GM23338 (cell line): ENCODE measurements at places on chromosomes 5 and 9.

- no peak for DNase-seq
Observed at GRCh38 chr5:19210886-19211285, 777.1 kb downstream of the CDH18 start.

GRCh38 chr5:171432076-171432475 lies 12.6 kb downstream of the FGF18 start:
- no peak for DNase-seq

DNA sequence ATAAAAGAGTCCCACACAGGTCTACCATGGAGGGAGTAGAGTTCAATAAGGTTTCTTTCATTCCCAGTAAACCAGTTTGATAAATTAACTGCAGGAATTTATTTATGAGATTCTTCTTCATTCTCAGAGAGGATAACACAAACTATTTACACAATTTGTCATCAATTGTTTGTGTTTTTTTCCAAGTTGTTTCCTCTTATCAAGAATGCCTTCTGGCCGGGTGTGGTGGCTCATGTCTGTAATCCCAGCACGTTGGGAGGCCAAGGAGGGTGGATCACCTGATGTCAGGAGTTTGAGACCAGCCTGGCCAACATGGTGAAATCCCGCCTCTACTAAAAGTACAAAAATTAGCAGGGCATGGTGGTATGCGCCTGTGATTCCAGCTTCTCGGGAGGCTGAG lies 216.7 kb downstream of the MLLT3 start:
- no peak for DNase-seq

- DNase-seq, result no peak
Observed at GRCh38 chr5:59789894-59790293, 103.6 kb downstream of the PDE4D start.

GRCh38 chr5:118882666-118883065 lies 105.7 kb downstream of the DTWD2 start:
- DNase-seq, result peak; percentile 32

- DNase-seq, result no peak
Observed at GRCh38 chr5:74424162-74424868, 216.2 kb downstream of the ENC1 start.

- DNase-seq, result no peak
Observed at GRCh38 chr9:112445196-112445595, 41.4 kb upstream of the KIAA1958 start.

- DNase-seq, result no peak
Observed at GRCh38 chr9:6149315-6149714, 66.3 kb upstream of the IL33 start.

GRCh38 chr5:126872561-126873354 lies 95.8 kb downstream of the LMNB1 start:
- no peak for DNase-seq

GRCh38 chr9:77725820-77726219 lies 77.7 kb upstream of the GNA14 start:
- no peak for DNase-seq

GRCh38 chr5:142810743-142811290 lies 40.6 kb downstream of the ARHGAP26 start:
- no peak for DNase-seq

DNA sequence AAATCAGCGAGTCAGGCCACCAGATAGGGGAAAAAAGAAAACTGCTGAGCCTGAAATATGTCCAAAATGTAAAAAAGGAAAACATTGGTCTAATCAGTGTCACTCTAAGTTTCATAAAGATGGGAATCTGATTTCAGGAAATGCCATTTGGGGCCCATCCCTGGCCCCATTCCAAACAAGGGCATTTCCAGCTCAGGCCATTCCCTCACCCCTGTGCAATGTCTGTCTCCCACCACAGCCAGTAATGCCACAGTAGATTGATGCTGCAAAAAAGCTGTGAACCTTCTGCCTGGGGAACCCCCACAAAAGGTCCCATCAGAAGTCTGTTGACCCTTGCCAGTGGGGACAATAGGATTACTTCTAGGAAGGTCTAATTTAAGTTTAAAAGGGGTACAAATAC lies 199.6 kb downstream of the YTHDC2 start:
- no peak for DNase-seq

DNA sequence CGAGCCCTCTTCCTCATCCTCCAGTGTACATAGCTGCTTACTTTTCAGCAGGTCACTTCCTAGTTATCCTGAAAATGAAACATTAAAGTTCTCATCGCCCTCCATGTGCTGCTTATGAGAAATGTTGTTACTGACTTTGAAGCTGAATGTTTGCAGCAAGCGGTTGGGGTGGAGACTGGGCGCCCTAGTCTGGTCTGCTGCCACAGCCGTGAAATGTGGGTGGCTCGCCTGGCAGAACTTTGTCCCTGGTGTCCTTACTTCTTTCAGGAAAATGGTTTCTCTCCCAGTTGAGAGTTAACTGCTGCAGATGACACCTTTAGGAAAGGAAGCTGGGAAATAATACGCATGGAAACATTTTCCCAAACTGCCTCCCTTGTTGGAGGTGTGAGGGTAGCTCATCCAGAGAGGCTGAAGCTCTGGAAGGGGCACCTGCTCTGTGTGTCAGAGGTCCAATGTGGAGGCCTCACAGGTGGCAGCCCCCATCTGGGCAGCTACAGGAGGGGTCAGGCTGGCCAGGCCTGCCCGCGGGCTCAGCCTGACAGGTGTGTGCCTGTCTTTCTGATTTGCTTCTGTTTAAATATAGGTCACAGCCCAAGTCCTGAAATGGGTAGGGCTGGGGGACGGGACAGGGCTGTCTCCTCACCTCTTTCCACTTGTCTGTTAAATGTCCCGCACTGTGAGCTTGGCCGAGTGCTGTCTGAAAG lies 24.0 kb downstream of the TRAF2 start:
- DNase-seq, result no peak

DNA sequence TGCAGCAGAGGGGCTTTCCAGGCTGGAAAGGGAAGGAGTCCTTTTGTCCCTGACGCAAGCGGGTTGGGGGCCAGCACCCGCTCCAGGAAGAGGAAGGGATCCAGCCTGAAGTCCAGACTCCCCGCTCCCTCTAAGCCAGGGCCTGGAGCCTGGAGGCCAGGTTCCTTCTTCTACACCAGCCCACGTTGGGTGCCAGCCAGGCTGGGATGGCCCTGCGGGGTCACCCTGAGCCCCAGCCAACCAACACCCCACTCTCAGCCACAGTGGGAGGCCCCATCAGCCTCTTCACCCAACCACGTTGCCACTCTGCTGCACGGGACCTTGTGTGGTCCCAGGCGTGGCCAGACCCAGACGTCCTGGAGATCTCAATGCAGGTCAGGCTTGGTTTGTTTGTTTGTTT lies 970 bp upstream of the FUT7 start:
- no peak for DNase-seq

- DNase-seq, result no peak
Observed at GRCh38 chr5:165328846-165329245, 1823.4 kb downstream of the MAT2B start.

- DNase-seq, result no peak
Observed at GRCh38 chr5:50672663-50673062, 6.2 kb downstream of the PARP8 start.

DNA sequence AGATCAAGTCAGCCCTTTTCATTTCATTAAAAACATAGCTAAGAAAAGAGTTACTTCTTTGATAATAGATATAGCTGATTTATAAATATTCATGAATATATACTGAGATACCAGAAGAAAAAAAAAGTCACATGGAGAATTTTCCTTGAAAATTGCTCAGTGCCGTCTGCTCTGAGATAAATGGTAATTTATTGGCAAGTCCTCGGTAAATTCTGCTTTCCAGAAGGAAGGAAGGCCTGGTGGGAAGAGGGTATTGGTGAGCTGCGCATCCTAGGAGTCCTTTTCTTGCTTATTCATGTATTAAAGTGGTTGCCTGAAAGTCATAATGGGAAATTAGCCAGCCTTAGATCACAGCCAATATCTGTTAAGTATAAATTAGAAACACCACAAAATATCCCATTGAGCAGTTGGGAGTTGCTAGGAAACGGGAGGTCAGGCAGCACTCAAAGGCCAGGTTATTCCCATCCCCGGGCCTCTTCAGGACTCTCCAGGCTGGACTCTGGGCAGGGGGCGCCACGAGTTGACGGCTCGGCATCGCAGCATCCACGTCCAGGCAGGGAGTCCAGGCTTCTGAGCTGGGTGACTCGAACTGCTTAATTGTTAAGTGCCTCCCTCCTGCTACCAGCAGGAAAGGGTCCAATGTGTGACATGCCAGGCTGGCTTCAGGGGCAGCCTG lies 116.7 kb upstream of the RETREG1 start:
- peak; percentile 75 for DNase-seq

DNA sequence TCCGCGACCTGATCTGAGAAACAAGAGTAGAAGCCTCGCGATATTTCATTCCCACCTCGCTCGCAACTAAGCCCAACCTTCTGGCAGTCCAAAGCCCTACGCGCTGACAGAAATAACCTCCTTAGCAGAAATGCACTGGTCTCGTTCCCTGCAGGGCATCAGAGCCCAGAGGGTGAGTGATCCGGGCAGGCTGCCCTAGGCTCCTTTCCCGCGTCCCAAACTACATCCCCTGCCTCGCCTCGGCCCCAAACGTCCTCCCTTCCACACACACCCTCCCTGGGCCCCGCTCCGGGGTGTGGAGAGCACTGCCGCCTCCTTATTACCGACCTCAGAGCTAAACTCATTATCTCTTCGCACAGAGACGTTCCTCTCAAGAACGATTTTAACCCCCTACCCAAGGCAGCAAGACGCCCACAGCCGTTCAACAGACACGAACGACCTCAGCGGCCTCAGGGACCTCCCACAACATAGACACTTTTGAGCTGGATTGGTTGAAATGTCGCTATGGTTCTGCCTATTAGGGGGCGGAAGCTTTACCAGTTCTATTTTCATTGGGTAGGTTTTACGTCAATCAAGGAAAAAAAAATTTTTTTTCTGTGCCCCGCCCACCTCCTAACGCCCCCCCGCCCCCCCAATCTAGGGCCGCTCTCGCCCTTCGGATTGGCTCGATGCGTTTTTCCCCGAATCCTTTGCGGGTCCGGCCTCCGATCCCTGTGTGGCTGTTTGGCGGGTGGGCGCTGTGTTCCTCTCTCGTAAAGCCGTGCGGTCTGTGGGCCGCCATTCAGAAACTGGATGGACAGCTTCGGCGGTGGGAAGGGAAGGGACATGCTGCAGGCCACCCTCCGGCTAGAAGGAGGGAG lies at the start of gene CETN3:
TSS of gene CETN3 (minus strand) at position 439 of the 860 bp plus-strand sequence. CDS start at position 344, 95 bp downstream.
- peak; percentile 97 for DNase-seq

GRCh38 chr9:71758785-71759184 lies 9.5 kb downstream of the CEMIP2 start:
- DNase-seq, result no peak

DNA sequence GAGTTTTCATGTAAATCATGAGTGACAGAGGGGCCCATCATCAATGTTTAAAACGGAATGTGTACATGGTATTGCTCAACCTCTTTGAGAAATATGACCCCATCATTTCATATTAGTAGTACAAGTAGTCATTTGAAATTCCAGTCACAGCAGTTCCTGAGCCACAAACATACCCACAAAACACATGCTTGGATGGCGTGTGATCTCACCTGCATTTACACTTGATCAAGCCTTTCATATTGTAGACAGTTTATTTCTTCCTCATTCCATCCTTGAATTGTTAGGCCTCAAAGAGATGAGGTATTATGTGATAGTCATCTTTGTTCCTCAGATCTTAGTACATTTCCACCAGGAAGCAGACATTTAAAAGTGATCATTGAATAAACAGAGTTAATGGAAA lies 96.8 kb upstream of the TAS2R1 start:
- DNase-seq, result no peak

DNA sequence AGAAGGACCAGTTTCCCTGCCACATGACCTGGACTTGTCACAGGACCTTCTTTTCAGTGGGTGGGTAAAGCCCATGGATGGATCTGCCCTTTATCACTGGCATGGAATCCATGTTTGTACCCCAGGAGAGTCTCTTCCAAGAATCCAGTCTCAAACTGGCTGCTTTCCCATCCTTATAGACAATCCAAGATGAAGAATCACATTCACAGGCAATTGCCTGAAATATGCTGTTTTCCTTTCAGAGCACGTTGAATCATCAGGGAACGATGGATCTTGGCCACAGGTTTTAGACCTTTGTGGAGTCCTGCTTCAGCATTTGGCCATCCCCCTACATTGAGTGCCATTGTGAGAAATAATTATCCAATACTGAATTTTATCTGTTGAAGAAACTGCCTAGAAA lies 319.8 kb downstream of the ASTN2 start:
- DNase-seq, result no peak

DNA sequence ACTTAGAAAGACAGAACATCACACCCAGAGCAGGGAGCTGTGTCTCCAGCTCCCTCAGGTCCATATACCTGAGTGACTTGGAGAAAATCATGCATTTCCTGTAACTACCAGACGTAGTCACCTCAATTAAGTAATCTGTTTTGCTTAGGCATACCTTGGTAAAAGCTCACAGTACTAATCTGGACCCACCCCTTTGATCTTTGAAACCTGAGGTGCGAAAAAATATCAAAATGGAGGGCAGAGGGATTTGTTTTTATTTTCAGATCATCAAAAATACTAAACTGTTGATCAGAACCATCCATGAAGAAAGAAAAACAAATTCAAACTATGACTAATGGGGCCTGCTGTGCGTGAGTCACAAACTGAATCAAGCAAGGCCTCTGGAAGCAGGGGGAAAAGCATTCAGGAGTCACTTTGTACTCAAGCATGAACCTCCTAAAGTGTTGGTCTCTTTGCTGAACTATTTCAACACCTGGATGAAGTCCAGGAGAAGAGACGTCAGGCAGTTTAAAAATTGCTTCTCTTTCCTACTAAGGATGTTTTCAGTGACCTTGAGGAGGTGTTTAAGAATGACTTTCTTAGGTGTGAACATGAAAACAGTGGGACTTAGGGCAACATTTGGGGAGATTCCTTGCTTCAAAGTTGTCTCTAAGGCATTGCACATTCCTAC lies 76.3 kb downstream of the MUSK start:
- no peak for DNase-seq

DNA sequence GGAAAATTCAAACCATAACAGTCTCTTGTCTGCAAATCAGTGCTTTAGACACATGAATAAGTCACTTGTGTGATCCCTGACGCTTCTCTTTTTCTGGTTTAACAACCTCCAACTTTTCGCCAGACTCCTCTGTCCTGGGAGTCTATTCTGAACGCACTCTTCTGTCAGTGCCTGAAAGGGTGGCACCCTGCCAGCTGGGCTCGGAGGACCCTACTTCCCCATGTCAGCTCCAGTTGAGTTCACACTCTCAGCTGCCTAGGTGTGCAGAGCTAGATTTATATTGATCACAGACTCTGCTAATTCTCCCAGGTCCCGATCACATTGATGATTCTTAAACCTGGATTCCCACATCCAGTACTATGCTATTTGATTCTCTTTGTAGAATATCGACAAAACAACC lies 649.1 kb downstream of the BNC2 start:
- DNase-seq, result no peak

GRCh38 chr9:114094971-114095370 lies 4.1 kb downstream of the KIF12 start:
- DNase-seq, result no peak

GRCh38 chr5:15304914-15305834 lies 194.8 kb upstream of the FBXL7 start:
- DNase-seq, result no peak
